ENCODE measurements at places on chromosomes 12 and 14. TPM values are rescaled to one million over a fixed set of nuclear protein-coding genes. Genes with fewer than 3 reads are reported as not detected.

GRCh38 chr14:23153851-23154796 lies 29.3 kb downstream of the SLC7A8 start:
- DNase-seq, result peak; percentile 80

GRCh38 chr14:69924201-69924600 lies 45.0 kb downstream of the SMOC1 start:
- DNase-seq, result no peak

GRCh38 chr12:69423037-69423905 lies 46.9 kb upstream of the FRS2 start:
- no peak for DNase-seq

GRCh38 chr14:78248501-78249090 lies 78.4 kb downstream of the NRXN3 start:
- DNase-seq, result no peak

GRCh38 chr14:70784886-70785285 lies 24.4 kb downstream of the MAP3K9 start:
- DNase-seq, result no peak

GRCh38 chr14:105487986-105488777 lies 1.5 kb downstream of the CRIP1 start:
- no peak for DNase-seq

GRCh38 chr12:119772431-119772830 lies 104.5 kb downstream of the PRKAB1 start:
- DNase-seq, result no peak

DNA sequence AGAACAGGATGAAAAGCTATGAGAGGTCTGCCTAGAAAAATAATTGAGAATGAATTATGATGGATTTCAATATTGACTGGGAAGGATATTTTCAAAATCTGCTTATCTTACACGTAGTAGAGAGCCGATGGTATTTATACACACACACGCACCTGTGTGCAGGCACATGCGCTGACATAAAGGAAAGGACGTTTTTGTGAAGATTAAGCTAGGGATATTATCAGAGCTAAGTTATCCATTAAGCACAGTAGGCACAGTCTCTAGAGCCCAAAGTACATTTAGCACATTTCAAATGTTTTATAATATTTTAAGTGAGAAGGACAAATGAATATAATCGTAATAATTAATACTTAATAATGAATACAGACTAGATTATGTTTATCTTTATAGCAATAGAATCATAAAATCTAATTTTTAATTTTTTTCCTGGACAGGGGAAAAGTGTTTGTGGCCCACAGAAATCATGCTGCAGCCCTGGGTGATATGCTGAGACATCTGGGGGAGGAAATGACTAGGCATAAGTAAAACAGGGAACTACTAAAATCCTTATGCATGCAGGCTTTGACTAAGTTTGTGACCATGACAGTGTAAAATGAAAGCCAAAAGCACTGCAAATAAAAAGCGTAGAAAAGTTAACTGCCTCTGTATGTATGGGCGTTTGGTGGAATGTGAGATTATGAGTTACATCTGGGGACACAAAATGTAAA lies 146.1 kb downstream of the KITLG start:
- no peak for DNase-seq

DNA sequence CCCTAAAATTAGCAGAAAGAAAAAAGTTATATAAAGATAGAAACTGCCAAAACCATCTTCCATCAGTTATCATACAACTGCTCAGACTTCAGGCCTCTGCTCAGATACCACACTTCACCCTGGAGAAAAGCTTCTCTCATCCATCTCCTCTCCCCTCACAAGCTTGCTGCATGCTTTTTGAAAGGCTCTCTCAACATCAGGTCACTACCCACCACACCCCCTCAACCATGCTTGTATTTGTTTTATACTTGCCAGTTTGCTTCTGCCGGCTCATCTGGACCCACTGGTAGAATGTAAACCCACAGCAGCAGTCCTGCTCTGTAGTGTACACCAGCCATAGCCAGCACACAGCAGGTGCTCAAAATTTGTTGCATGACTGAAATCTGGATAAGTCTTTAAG lies 8.8 kb downstream of the PPP1CC start:
- no peak for DNase-seq

DNA sequence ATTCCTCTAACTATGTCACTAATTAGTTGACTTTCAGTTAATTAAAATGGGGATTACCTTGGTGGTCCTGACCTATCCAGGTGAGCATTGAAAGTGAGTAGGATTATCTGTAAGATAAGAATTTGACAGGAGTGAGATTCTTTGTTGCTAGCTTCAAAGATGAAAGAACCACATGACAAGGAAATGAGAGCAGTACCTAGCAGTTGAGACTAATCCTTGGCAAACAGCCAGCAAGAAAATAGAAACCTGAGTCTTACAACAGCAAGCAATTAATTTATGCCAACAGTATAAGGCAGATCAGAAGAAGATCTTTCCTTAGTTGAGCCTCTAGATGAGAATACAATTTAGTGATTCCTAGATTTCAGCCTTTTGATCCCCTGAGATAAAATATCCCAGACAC lies 1058.4 kb downstream of the LRFN5 start:
- no peak for DNase-seq

DNA sequence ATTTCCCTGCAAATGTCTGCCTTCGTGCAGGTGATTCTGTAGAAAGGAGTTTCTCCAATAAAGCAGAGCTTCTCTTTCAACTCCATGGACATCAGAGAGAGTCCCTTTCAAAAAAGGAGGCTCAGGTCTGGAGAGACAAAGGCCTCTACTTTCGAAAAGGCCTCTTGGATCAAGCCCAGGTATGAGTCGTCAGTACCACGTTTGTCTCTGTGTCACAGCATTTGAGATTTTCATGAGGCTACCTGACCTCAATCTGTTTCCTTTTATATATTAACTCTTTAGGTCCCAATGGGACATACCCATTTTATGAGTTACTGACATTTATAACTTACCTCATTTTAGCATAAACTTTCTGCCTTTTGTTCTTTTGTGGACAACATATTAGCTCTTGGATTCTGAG lies 290.8 kb downstream of the RPAP3 start:
- DNase-seq, result no peak

- no peak for DNase-seq
These were observed 539.0 kb downstream of the VRK1 start for GRCh38 chr14:97336179-97336578.

SLC17A8 gene
- 0.11 TPM for total RNA-seq

XRCC3 gene
- total RNA-seq, result 41.8 TPM

BCL11B gene
- total RNA-seq, result 5.9 TPM

CLEC4A gene
- not detected for total RNA-seq

SAMD15 gene
- 0.99 TPM for total RNA-seq

PRICKLE1 gene
- total RNA-seq, result 26.1 TPM

CLEC9A gene
- total RNA-seq, result not detected

KRT72 gene
- total RNA-seq, result not detected

TAS2R30 gene
- total RNA-seq, result 1.0 TPM

RAB35 gene
- total RNA-seq, result 39.0 TPM

GNB3 gene
- total RNA-seq, result 9.0 TPM

LRRC43 gene
- 0.35 TPM for total RNA-seq

FAM90A1 gene
- total RNA-seq, result not detected

NFATC4 gene
- 47.3 TPM for total RNA-seq

TIGAR gene
- total RNA-seq, result 26.4 TPM

Data from H1 (cell line).